ENCODE measurements at places on chromosomes 6 and 20.

- no peak for DNase-seq
Measured at GRCh38 chr20:32089637-32090362, 19.7 kb upstream of the TM9SF4 start.

GRCh38 chr6:18178960-18179615 lies 23.9 kb downstream of the KDM1B start:
- DNase-seq, result no peak

- DNase-seq, result no peak
Measured at GRCh38 chr6:170132561-170132991, 158.3 kb downstream of the DLL1 start.

- no peak for DNase-seq
Measured at GRCh38 chr6:132114201-132114825, 163.1 kb upstream of the CCN2 start.

GRCh38 chr6:31636698-31637596 lies 15.5 kb downstream of the BAG6 start:
- no peak for DNase-seq

GRCh38 chr20:23147964-23148730 lies 62.0 kb upstream of the CD93 start:
- peak; percentile 44 for DNase-seq

DNA sequence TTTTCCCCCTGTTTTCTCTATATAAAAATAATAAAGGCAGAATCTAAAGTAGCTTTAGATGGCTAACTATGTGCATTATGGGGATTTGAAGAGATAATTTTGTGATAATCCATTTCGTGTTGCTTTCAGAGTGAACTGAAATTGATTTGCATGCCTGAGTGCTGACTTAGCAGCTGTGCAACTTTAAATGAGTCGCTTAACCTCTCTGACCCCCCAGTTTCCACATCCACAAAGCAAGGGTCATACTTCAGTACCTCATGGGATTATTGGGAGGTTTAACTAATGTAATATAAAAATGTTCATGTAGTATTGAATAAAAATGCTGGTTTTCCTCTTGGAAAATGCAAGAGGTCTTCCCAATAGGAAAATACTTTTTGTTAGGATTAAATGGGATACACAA lies 63.8 kb upstream of the FABP7 start:
- DNase-seq, result no peak

DNA sequence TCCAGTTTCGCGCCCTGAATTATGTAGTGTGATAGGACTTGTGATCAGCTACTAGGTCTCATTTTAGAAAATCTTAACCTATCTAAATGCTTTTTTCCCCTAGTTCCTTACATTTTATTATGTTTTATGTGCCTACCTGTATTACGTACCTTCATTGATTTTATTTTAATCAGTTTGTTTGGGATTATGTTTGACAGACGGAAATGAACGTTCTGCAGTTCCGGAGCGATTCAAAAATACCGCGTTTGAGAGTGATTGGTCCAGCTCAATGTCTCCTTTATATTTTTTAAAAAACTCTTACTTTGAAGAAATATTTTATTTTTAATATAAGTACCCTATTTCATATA lies 114.3 kb upstream of the BTN3A2 start:
- DNase-seq, result no peak

DNA sequence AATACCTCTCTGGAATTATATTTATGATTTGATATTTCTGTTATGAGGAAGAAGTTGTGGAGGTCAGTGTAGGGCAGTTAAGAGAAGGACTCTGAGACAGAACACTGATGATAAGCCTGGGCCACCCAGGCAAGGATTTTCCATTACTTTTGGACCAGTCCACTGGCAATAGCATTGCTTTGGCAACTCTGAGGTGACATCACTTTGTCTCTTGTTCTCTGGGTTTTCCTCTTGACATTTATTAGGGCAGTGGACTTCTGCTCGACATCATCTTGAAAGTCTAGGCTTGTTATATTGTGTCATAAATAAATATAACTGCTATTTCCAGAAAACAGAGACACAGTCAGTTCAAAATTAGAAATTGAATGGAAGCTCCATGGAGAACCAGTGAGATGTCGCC lies 268.0 kb downstream of the SMOC2 start:
- DNase-seq, result no peak

DNA sequence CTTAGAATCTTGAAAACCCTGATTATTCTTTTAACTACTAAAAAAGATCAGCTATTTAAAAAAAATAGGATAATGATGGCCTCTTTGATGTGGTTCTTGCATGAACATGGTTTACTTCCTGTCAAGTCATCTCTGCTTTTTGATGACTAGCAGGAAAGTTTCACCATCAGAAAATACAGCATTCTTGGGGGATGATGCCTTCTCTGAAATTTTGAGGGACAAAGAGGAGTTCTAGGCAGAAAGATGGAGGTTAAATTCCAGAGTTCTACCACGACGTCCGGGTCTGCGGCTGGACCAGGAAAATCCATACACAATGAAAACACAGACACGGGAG lies 130.4 kb downstream of the OLIG3 start:
- no peak for DNase-seq

DNA sequence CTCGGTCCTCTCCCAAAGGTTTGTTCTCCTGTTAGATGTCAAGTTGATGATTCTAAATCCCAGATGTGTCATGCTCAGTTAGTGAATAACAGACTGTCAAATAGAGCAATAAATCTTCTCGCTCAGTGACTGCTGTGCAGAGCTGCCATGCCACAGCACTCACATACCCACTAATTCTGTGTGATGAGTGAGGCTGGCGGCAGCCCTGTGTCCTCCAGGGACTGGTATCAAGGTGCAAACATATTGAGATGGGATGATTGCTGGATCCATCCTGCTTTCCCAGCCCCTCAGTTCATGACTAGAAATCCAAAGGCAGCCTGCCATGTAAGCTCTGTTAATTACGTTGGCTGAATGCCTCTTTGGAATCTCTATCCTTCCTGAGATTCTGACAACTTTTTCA lies 103.9 kb downstream of the OLIG3 start:
- no peak for DNase-seq

- no peak for DNase-seq
Measured at GRCh38 chr6:148649454-148649963, 97.3 kb upstream of the UST start.

GRCh38 chr20:44247131-44247571 lies at the start of gene GDAP1L1:
TSS of gene GDAP1L1 (plus strand) at chr20:44247308. CDS start at chr20:44247335, 27 bp downstream.
- DNase-seq, result no peak

DNA sequence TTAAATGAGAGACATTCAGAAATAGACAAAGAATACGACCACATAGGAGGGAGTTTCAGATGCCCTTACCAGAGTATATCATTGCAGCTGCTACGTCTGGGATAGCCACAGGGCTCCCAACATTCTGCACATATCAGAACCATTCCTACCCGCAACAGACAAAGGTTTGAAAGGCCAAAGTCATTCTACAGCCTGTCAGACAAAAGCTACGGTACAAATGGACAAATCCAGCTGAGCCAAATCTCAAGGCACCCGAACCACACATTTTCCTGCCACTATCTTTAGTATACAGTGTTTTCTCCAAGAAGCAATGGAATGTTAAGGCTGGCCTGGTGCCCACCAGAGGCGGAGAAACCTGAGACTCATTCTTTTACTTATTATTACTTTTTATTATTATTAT lies 30.5 kb upstream of the LYRM2 start:
- no peak for DNase-seq

GRCh38 chr6:90976341-90976740 lies 389.5 kb upstream of the MAP3K7 start:
- DNase-seq, result no peak

DNA sequence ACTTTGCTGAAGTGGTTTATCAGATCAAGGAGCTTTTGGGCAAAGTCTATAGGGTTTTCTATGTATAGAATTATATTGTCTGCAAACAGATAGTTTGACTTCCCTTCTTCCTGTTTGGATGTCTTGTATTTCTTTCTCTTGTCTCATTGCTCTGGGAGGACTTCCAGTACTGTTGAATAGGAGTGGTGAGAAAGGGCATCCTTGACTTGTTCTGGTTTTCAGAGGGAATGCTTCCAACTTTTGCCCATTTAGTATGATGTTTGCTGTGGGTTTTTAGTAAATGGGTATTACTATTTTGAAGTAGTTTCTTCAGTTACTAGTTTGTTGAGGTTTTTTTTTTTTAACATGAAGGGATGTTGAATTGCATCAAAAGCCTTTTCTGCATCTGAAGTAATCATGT lies 36.1 kb downstream of the KCNS1 start:
- DNase-seq, result no peak

- DNase-seq, result no peak
Measured at GRCh38 chr6:121865811-121866210, 430.4 kb downstream of the GJA1 start.

DNA sequence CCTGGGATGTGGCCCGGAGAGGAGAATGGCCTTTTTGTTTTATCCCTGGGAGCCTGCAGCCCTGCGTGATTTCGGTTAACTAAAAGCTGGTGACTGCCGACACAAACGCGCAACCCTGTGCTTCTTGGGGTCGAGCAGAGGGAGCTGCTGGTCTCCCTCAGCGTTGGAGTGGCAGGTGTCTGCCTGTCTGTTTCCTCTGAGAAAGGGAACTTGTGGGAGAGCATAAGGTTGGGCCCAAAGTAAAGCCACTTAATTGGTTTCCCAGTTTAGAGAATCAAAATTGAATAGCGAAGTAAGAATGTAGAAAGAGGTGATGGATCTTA lies 500 bp downstream of the LTV1 start:
- DNase-seq, result peak; percentile 68

DNA sequence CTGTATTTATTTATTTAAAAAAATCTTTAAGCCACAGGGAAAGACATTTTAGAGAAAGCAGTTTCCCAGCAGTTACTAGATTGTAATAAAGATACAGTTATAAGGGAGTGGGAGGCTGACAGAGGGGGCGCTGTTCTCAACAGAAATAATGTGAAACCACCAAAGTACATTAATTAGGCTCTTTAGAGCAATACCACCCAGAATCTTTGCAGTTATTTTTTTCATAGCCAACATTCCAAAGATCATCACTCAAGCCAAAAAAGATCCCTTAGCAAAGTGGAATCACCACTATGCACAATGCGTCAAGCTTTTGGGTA lies 331.3 kb upstream of the DEFB112 start:
- DNase-seq, result no peak

- no peak for DNase-seq
Measured at GRCh38 chr6:135221505-135221904, 40.4 kb downstream of the MYB start.

DNA sequence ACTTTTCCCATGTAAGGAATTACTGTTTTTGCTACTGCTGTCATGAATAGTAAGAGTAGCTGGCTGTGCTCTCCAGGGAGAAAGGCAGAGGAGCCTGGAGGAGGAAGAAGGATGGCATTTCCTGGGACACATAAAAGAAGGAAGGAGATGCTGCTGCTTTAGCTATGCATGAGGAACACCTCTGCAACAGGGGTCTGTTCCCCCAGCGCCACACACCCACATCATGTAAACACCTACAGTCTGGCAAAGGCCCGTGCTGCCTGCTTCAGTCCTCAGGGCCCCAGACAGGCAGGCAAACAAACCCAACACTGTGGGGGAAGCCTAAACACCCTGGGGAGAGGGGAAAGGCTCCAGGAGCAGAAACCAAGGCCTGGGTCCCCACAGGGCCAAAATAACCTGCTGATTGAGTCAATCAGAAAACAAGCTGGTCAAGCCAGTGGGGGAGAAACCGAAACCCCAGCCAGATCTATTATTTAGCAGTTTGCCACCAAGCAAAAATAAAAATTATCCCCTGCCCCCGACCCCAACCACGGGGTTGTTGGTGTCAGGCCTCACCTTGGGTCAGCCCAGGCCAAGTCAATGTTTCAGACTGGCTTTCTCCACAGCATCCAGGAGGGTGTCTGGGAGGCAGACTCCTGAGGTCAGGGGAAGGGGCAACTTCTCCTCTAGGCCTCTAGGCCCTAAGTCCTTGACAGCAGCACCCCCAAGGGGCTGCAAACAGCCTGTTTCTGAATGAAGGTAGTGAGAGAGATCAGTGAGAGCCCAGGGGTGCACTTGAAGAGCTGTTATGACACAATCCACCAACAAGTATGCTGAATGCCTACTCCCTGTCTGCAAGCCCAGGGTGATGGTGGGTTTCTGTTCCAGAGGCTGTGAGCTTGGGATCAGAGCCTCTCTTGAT lies 34.6 kb upstream of the SCUBE3 start:
- no peak for DNase-seq

DNA sequence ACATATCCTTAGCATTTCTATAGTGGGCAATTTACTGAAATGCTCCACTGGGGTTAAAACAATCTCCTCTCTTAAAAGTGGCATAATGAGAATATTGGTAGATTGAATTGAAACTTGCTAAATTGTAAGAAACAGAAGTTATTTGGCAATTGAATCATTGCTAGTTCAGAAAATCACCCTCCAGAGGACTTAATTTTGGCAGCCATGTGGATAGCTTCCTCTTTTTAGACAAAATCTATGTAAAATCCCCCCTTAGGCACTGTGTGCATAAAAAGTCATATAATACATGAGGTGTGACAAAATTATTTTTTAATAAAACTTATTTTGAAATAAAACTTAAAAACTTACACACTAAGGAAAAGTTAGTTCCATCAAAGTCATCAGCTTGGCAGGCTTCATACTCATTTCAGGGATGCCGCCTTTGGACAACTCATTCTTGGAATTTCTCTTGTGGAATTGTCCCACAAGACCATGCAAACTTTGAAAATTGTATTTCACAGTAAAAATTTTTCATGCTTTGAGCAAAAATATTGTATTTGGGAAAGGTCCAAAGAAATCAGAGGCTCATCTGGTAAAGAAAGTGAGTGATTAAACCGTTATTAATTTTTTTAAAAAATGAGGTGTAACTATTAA lies 473.0 kb downstream of the BCKDHB start:
- DNase-seq, result no peak

DNA sequence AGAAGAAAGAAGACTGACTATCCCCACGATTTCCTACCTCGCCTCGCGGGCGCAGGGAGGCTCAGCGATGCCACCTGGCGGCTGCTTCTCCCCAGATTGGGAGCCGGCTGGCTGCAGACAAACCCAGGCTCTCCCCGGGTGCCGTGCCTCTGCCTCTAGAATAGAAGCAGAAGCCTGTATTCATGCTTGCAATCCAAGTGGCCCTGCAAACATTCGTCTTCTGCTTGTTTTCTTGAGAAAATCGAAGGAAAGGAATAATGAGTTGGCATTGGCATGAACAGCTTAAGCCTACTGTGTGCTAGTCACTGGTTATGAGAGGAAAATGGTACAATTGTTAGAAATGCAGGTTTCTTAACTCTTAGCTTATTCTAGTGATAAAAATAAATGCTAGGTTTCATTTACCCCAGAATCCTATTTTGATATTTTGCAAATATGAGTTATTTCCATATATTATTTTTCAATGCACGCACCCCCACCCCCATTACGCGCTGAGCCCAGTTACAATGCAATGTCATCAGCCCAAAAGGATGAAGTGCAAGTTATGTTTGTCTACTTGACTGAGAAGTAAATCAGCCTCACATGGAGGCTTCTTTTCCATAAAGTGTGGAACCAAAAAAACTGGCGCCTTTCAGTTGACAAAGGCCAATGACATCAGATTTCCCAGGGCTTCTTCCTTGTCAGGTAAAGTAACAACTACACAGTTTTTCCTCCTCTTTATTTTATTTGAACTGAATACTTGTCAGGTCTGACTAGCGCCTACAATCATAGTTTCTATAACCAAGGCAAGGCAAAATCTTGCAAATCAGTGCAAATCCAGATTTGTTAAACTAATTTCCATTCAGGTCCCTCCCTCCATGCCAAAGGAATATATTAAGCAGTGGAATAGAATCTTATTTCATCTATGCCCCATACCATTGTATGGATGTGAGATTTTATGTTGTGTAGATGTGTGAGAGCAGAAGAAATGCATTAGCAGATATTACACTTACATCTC lies 3.9 kb upstream of the SOX4 start:
- peak; percentile 91 for DNase-seq
